T-helper 2 cell (primary cell): ENCODE measurements at places on chromosomes 4 and X.

- no peak for DNase-seq
Observed at GRCh38 chr4:87498446-87498900, 30.7 kb downstream of the SPARCL1 start.

GRCh38 chr4:2608291-2608690, 71.8 kb downstream of the FAM193A start:
- no peak for DNase-seq

- DNase-seq: no peak
Observed at GRCh38 chrX:12954981-12955380, 19.9 kb upstream of the TMSB4X start.

DNA sequence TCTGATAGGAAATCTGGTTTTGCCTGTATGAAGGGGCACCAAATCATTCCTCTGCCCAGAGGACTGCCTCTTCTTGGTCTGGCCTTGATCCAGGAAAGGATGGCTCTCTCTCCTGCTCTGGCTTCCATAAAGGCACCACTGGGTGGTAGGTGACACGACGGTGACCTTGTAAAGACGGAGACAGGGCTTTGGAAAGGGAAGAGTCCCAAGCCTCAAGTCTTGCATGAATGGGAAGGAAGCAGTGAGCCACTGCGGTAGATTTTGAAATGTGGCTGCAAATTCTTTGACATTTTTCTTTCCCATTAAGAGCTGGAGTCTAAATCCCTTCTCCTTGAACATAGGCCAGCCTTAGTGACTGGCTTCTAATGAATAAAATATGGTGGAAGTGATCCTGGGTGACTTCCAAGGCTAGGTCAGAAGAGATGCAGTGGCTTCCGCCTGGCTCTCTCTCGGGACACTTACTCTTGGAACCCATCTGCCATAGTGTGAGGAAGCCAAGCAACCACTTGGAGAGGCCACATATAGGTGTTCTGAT, 347.4 kb downstream of the BCOR start:
- DNase-seq: no peak

DNA sequence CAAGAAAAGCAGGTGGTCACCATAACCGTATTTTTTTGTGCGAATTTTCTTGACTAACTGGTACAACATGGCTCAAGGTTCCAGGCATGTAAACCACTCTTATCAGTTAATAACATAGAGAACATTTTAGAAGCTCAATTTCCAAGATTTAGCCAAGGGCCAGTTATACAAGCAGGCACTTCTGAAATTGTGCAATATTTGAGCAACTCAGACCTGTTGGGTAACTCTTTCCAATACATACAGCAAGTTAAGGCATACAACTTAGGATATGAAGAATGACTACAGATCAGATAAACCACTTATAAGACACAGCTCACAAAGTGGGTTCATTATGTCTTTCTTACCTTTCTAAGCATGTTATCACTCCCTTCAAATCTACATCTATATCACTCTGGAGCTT, 43.9 kb downstream of the ZNF280C start:
- DNase-seq: no peak

DNA sequence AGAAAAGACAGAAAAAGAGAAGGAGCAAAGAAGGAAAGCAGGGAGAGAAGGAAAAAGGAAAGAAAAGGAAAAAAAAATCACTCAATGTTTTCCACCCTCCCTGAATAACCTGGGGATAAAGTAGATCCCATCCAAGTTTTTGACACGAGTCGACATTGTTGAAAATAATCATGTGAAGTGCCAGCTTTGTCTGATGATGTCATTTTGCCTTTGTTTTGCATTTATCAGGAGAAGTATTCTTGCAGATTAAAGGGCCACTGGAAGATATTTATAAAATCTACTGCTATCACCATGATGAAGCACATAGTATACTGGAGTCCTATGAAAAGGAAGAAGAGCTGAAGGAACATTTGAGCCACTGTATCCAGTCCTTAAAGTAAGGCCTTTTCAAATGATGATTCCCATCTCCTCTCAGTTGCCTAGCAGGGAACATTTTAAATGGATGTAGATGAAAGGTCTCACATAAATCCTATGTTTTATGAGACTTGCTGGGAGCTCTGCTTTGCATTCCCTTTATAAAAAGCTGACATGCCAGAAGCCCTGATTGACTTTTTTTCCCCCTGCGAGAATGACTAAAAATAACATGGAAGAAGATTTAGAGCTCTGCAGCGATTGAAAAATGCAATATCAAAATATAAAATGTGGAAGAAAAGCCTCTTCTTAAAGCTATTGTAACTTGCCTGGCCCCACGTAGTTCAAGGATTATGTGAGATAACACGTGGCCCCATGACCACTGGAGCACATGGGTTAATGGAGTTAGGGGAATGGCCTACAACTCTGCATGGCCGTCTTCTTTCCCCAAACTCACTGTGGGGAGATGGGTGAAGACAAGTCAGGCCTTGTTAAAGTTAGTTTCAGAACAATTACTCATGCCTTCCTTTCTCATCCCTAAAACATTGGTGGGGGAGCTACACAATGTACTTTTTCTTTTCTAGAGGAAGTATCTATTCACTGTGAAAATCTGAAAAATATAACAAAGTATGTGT, 77.5 kb downstream of the INTS12 start:
- DNase-seq: no peak

GRCh38 chr4:164614999-164615398, 138.9 kb upstream of the SMIM31 start:
- DNase-seq: no peak

- no peak for DNase-seq
Observed at GRCh38 chr4:182492423-182492822, 249.2 kb downstream of the TENM3 start.

GRCh38 chr4:76991161-76991660, 41.7 kb downstream of the SEPTIN11 start:
- no peak for DNase-seq

- no peak for DNase-seq
Observed at GRCh38 chr4:100014616-100015015, 64.5 kb upstream of the H2AZ1 start.

DNA sequence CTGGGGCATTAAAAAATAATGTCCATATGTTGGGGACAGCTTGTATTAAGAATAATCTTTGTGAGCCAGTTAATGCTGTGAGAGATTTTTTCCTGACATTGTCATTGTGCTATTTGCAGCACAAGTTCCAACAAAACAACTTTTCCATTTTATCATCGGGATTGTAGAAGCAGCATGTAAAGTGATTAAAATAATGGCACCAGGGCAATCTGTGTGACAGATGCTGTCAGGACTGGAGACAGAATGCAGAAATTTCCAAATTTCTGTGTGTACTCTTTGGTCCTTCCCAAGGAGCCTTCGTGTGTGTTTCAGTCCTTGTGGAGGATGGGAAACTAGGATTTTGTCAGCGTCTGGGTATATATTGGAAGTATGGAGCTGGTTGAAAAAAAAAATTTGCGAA, 101.5 kb upstream of the LIMCH1 start:
- DNase-seq: no peak

DNA sequence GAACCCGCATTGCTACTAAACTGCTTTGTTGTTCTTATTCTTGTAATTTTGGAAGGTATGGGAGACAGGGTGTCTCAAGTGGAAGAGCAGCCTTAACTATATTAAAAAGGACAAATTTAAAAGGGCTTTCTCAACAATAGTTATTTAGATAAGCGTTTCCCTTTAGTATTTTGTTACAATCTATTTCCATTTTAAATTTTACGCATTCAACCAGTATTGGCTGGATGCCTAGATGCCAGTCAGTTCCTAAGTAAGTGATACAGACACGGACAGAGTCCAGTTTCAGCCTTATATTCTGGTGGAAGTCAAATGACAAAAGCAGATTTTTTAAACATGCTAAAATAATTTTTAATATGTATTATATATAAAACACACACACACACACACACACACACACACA, 28.3 kb downstream of the FAT1 start:
- no peak for DNase-seq

DNA sequence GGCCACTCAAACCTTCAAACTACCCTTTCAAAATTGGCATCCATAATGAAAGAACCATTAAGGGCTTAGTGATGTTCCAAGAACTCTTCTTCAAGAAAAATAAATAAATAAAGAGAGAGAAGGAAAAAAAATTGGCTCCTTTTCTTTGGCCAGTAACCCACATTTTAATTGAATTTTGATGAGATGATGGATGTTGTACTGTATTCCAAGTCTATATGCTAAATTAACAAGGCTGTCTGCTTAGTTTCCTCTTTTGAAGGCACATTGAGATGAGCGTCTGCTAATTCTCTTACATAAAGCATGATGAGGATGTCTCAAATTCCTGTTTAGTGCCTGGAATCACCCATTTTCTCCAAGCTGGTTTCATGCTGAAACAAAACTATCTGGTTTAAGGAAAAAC, 33.4 kb downstream of the PHOX2B start:
- no peak for DNase-seq

- DNase-seq: peak; percentile 38
Observed at GRCh38 chr4:56860781-56861180, 39.3 kb upstream of the SPINK2 start.

GRCh38 chr4:69141320-69141719, 45.0 kb downstream of the UGT2B7 start:
- DNase-seq: no peak

GRCh38 chr4:135186002-135186401, 984.4 kb upstream of the PABPC4L start:
- DNase-seq: no peak

- DNase-seq: no peak
Observed at GRCh38 chrX:51851507-51852085, 41.8 kb upstream of the MAGED1 start.

DNA sequence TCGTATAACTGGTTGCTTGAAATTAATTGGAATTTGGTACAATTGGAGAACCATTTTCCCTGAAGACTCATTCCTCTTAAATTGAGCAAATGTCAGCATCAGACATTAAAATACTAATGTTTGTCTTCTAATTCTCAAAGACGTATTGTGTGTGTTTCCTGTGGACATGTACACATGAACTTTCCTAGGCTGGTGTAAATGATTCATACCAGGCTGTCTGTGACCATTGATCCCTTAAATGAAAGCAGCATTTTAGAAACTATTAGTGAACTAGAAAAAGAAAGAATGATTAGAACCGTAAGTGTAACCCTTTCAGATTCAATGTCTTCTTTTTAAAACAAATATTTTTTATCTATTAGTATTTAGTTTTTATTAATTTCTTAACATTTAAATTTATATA, 332.9 kb downstream of the PPP3CA start:
- DNase-seq: no peak

GRCh38 chr4:17786567-17786966, 5.1 kb upstream of the FAM184B start:
- no peak for DNase-seq

DNA sequence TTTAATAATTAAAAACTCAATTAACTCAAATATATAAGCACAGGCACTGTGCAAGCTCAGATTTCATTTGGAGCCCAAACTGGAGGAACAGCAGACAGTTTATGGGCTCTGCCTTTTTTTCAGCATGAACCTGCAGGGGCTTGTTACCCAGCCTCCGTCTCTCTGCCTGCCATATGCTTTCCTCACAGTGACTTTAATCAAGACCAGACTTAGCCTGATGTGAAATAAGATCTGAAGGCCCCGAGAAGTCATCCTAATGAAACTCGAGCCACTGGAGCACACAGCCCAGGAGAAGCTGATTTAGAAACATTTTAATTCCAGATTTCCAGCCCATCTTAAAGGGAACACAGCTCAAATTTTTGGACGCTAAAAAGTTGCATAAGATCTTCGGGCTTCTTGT, 55.6 kb downstream of the SPATA18 start:
- no peak for DNase-seq
